NCI-H187 treated with DMSO at 0.1 percent for 48 hours (cell line): ENCODE measurements at places on chromosomes 2 and 18.

- DNase-seq: no peak
These were observed 278.7 kb downstream of the BCL2 start for GRCh38 chr18:63040788-63041410.

DNA sequence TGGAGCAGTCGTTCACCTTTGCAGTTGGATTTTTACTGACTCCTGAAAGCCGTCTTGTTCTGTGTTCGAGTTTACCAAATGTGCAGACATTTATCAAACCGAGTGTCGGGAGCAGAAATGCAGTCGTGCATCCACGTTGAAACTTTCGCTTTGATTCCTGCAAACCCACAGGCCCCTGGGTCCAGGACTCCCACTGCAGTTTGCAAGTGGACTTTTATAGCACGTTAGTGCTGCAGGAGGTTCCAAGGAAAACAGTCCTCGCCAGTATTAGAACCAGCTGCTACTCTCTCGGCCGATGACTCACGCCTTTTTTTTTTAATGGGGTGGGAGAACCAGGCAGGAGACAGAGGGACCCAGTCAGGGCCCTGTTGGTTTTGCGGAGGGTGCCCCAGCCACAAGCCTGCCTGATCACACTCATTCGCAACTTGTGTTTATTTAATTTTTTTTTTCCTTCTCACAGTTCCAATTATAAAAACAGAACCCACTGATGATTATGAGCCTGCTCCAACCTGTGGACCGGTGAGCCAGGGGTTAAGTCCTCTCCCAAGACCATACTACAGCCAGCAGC, 90.1 kb downstream of the NFATC1 start:
- DNase-seq: no peak

- no peak for DNase-seq
These were observed 8.0 kb downstream of the ZEB2 start for GRCh38 chr2:144511937-144512336.

- DNase-seq: no peak
These were observed 29.0 kb upstream of the DOK6 start for GRCh38 chr18:69371729-69372128.

- no peak for DNase-seq
These were observed 62.5 kb downstream of the CDH2 start for GRCh38 chr18:28114472-28114871.

DNA sequence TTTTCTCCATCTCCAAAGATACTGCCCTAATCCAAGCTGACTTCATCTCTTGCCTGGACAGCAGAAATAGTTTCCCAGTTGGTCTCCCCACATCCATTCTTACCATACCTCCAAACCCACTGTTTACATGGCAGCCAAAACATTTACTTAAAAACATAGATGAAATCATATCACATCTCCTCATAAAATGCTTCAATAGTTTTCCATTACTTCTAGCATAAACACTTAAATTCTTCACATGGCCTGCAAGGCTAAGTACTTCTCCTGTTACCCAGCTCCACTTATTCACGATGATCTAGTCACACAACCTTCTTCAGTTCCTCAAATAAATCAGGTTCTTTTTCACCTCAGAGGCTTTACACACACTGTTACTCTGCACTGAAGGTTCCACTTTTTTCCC, 185.8 kb upstream of the ACVR2A start:
- no peak for DNase-seq

GRCh38 chr2:110865188-110865587, 132.8 kb downstream of the ACOXL start:
- no peak for DNase-seq

GRCh38 chr2:168304024-168304681, 56.8 kb upstream of the STK39 start:
- no peak for DNase-seq

- no peak for DNase-seq
These were observed 88.9 kb upstream of the SLC35G4 start for GRCh38 chr18:11520536-11520935.

- DNase-seq: no peak
These were observed 9.2 kb upstream of the IL1A start for GRCh38 chr2:112793449-112793978.

DNA sequence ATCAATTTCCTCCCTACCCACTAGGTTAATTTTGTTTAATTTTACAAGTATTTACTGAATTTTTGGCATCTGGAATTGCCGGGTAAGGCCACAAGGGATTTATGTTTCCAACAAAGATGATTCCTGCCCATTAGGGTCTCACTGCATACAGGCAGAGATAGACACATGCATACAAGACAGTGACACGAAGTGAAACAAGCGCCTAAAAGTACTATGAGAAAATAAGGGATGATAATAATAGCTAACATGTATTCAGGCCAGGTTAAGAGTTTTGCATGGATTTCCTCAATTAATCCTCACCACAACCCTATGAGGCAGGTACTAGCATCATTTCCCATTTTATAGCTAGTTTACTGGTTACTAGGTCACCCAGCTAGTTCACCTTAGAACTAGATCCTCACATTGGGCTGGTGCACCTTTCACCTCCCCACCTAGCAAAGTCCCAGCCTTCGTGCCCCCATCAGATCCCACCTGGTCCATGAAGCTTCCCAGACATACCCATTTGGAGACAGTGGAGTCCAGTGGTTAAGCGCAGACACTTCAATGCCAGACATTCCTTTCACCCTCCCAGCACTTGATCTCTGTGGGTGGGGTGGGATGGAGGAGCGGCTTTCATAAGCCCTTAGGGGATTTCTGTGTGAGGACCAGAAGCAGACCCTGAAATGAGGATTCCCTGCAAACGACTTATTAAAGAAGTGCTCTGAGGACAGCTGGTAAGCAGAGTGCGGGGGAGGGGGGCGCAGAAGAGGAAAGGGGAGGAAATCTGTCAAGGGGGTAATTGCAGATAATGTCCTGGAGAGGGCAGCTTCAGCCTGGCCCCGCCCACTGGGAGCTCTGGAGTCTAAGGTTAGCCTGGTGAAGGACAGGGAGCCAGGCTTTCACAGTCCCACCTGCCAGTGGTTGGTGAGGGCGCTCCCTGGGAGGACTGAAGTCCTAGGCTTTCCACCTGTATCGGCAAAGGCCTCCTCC, 5.8 kb upstream of the DGUOK start:
- no peak for DNase-seq
